ENCODE measurements at places on chromosomes 1 and 21.

GRCh38 chr1:6105218-6105679 is 59.6 kb downstream of the KCNAB2 start:
- DNase-seq, result peak; percentile 1

- no peak for DNase-seq
Observed at GRCh38 chr1:223761411-223761810, 49.1 kb downstream of the CAPN2 start.

GRCh38 chr21:18493422-18493821 is 89.8 kb upstream of the TMPRSS15 start:
- DNase-seq, result no peak

GRCh38 chr21:45383111-45383614 is 21.8 kb upstream of the COL18A1 start:
- DNase-seq, result no peak

GRCh38 chr1:44545961-44546360 is 128.3 kb downstream of the TMEM53 start:
- no peak for DNase-seq

- DNase-seq, result no peak
Observed at GRCh38 chr1:44559330-44559729, 115.0 kb downstream of the TMEM53 start.

DNA sequence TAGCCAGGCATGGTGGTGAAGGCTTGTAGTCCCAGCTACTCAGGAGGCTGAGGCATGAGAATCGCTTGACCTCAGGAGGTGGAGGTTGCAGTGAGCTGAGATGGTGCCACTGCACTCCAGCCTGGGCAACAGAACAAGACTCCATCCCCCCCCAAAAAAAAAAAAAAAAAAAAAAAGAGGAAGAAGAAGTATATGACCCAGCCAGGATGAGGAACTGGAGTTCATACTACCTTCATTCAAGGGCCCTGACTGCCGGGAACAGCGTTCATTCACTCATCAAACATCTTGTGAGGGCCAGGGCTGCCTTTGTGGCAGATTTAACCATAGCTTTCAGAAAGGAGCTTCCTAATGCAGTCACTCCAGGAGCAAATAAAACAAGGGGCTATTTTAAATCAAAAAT is 127.6 kb downstream of the MRPS6 start:
- no peak for DNase-seq

- DNase-seq, result no peak
Observed at GRCh38 chr1:198598796-198599321, 40.0 kb upstream of the PTPRC start.

DNA sequence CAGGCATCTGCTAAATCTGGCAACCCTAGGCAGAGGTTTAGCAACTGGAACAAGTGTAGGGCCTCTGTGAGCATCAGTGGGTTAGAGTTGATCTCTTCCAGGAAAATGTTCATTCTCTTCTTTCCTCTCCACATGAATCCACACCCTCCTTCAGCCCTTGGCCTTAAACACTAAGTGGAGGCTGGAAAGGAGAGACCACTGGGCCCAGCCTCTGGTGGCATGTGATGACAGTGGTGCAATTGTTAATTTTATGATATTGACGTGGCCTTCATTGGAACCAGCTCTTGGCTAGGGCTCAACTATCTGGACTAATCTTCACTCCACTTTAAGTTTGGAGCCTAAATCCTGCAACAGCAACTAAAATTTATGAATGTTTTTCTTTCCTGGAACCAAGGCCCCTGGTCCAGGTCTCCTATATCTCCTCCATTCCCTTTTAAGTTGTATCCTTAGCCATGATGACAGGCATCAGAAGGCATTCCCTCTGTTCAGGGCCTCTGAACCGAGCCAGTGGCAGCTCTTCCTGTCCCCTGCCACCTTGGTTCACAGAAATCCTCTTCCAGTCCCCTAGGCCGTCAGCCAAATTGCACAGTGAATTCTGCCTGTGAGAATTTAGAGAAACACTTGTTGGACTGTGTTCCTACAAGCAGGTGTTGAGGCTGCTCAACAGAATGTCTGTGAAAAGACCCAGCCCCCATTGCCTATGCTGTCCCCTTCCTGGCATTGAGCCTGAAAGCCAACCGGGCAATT is 132.2 kb downstream of the PSMG1 start:
- no peak for DNase-seq

- DNase-seq, result no peak
Observed at GRCh38 chr1:6477039-6477820, 11.3 kb upstream of the TNFRSF25 start.

DNA sequence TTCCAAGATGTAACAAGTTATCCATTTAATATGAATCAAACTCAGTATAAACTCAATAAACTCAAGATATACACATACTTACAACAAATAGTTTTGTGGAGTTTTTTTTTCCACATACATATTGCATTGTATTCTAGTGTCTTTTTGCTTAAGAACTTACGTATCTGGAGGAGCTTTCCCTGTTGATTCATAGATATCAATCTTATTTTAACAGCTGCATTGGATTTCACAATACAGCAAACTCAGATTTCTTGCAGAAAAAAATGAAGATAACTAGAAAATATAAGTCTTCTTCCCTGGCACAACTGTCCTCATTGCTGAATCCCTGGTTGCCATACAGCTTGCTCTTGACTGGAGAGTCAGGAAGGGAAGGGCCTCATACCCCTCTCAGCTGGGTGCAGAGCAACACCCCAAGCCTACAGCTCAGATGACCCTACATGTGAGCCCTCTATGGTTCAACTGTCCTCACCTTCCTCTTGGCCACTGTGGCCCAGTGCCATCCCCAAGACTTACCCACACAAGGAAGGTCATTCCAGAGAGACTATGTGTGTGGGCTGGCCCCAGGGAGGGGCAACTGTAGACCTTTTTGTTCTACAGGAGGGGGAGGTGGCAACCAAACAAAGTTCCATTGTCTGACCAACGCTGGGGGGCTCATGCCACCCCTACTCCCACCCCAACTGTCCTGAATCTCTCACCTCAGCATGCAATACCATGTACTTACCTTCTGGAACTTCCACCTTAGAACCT is 1.7 kb downstream of the MPZ start:
- DNase-seq, result no peak

- DNase-seq, result no peak
Observed at GRCh38 chr21:43958364-43959158, 53.5 kb upstream of the TRAPPC10 start.

DNA sequence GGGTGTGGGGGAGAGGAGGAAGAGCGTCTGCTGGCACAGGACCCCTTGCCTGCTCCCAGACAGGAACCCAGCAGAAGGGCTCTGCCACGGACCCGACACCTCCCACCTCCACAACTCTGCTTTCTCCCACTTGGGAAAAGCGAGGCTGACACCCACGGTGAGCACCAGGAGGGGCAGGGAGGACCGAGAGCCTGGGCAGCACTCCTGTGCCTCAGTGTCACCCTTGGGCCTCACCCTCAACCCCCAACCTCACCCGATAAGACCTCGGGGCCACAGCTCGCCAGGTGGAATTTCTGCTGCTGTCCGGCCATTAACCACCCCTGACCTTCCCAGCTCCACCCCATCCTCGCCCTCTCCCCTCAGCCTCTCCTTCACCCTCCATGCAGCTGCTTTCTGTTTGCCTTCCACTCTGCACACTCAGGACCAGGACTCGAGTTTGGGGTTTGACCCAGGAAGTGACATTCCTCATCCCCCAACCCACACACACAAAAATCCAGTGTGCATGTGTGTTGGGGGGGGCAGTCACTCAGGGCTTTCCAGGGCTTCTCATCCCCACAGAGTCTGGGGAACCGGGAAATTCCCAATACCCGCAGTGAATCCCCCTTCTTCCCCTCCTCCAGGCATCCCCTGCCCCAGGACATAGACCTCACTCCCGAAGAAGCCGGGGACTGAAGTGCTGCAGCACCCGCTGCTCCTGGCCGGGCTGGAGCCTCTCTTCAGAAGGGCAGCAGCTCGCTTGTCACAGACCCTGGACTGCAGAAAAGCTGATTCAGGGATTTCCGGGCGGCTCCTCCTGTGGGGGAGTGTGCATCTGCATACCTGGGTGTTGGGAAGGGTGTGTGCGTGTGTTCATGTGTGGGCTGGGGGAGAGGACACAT is 65.8 kb downstream of the SYT2 start:
- DNase-seq, result no peak

GRCh38 chr21:33843216-33843615 is 72.4 kb downstream of the ATP5PO start:
- no peak for DNase-seq

- DNase-seq, result no peak
Observed at GRCh38 chr21:15127437-15127836, 62.6 kb upstream of the NRIP1 start.

Data from T-helper 2 cell (primary cell).